ENCODE measurements at places on chromosomes 12 and 14.

DNA sequence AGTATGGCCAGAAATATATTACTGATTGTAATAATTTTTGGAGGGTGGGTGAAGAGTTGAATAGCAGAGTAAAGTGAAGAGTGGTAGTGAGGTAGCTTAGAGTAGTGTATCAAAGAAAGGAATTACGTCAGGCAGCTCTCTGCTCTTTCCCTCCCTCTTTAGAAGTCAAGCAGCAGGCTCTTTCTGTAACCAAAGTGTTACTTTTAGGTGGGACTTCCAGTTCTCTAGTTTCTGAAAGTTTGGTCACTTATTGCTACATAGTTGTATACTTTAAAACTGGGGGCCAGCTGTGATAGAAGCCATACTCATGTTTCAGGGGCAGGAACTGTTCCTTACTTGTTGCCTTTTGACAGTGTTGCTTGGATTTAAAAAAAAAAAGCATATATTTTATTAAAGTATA lies 30.6 kb downstream of the ATF7IP start:
- no peaks in the 10 kb centered on the region for H3K27me3 ChIP-seq
- peak overlapping the region; percentile 70 for H3K4me3 ChIP-seq

- H3K4me1 ChIP-seq, result no peaks in the 10 kb centered on the region
- H3K27ac ChIP-seq, result no peak overlapping the region
- DNase-seq, result no peak
- no peaks in the 10 kb centered on the region for H3K36me3 ChIP-seq
- H3K4me3 ChIP-seq, result no peak overlapping the region
Measured at GRCh38 chr14:22221508-22221907, 367.5 kb downstream of the DAD1 start.

DNA sequence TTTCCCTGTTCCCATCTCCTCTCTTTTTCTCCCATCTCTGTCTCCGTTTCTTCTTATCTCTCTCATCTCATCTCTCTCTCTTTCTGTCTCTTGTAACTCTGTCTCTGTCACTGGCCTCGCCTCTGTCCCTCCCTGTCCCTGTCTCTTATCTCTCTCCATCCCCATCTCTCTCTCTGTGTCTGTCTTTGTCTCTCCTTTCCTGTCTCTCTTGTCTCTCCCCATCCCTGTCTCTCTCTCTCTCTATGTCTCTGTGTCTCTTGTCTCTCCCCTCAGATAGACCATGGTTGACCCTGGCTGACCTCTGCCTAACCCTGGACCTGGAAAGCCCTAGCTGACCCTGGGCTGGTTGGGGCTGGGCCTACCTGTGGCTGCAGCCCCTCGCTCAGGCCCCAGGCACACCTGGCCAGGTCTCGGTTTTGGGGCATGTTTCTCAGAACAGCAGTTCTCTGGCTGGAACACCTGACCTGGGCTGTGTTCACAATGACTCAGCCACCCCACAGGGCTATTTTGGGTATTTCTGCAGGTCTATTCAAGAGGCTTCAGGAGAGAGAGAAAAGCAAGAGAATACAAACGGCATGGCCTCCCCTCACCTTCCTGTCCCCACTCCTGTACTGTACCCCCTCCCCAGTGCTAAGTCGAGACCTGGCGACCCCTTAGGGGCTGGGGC lies 174.4 kb downstream of the TMEM121 start:
- no peak for DNase-seq
- H3K4me1 ChIP-seq, result no peaks in the 10 kb centered on the region
- H3K27ac ChIP-seq, result no peak overlapping the region
- peaks cover 3% of the 10 kb centered on the region for H3K27me3 ChIP-seq

- no peak overlapping the region for H3K27ac ChIP-seq
- no peak for DNase-seq
- H3K27me3 ChIP-seq, result peaks cover 7% of the 10 kb centered on the region
- peaks cover 8% of the 10 kb centered on the region for H3K36me3 ChIP-seq
Measured at GRCh38 chr14:59429790-59430189, 35.4 kb downstream of the GPR135 start.

- no peak overlapping the region for H3K4me3 ChIP-seq
- no peaks in the 10 kb centered on the region for H3K27me3 ChIP-seq
- H3K4me1 ChIP-seq, result no peaks in the 10 kb centered on the region
- DNase-seq, result no peak
Measured at GRCh38 chr12:104801427-104801826, 156.7 kb downstream of the SLC41A2 start.

Data from nephron progenitor cell (in vitro differentiated cells).